ENCODE measurements at places on chromosomes 2 and 18.

DNA sequence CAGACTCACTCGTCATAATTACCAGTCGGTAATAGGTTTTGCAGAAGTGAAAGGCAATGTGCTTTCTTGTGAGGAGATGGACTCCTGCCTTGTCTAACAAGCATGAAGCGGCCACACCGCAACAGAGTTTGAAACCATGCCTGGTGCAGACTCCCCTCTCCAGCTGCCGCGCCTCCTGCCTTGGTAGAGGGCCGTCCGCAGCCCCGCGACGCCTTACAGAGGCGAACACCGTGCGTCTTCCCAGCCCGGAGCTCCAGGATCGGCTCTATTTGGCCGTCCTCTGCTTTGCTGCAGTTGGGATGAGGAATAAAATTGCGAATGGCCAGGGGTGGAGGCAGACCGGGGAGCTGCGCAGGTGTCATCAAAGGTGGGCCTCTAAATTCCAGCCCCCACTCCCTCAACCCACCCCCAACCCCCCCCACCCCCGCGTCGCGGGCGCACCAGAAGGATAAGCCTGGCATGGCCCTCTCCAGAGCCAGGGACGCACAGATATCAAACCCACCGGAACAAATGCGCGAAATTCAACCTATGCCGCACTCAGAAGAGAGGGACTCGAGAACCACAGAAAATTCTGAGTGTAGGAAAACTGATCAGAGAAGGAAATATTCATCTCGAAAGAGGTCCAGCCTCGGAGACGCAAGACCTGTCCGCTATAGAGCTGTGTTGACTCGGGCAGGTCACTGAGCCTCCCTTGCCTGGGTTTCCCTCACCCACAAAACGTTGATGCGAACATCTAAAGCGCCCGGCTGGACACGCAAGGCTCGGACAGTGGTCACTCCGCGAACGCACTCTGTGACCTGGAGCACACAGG, 1.1 kb downstream of the TRABD2A start:
- DNase-seq = no peak

GRCh38 chr18:53375621-53376020, 848.8 kb downstream of the MBD2 start:
- DNase-seq = no peak

GRCh38 chr18:55142410-55142809, 183.1 kb upstream of the CCDC68 start:
- DNase-seq = no peak

GRCh38 chr2:67272195-67272594, 124.9 kb upstream of the ETAA1 start:
- DNase-seq = no peak

- DNase-seq = no peak
These were observed 392.4 kb downstream of the TXNL1 start for GRCh38 chr18:56245866-56246580.

- DNase-seq = no peak
These were observed 14.1 kb upstream of the ARMC9 start for GRCh38 chr2:231184319-231184718.

- no peak for DNase-seq
These were observed 110.2 kb downstream of the BMPR2 start for GRCh38 chr2:202486351-202486750.

GRCh38 chr2:147232225-147232669, 612.6 kb upstream of the ACVR2A start:
- no peak for DNase-seq

Data from HEK293T (cell line).